Stimulated activated CD4-positive, alpha-beta T cell treated with anti-CD3 and anti-CD28 coated beads, Interleukin-1b, Interleukin-23, amount 100 ng/mL, for 4 hours (primary cell): ENCODE measurements at places on chromosomes 12 and 14.

DNA sequence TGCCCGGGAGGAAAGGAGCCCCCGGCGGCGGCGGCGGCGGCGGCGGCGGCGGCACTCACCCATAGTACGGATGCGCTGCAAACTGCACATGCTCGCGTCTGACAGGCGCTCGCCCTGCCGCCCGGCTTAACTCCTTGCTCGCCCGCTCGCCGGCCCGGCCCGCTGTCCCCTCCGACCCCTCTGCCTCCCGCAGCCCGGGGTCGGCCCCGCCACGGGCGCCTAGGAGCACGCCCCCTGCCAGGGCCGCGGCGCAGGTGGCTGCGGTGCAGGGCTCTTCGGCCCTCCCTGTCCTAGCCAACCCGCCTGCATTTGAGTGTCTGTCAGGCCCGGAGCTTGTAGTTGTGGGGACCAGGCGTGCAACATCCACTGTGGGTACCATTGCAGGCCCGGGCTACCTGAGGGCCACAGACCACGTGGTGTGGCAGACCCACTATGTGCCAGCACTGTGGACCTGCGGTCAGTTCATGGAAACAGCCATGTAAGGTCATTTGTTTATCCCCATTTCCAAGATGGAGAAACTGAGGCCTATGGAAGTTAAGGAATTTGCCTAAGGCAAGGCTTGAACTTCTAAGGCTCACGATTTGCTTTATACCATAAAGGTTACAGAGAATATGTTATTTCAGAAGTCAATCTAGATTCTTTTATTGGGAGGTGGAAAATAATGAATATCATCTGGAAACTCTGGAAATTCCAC, 17.6 kb upstream of the PLEKHH1 start:
- peak; percentile 47 for DNase-seq

- DNase-seq: no peak
Observed at GRCh38 chr14:74501135-74501614, 7.6 kb downstream of the ISCA2 start.

DNA sequence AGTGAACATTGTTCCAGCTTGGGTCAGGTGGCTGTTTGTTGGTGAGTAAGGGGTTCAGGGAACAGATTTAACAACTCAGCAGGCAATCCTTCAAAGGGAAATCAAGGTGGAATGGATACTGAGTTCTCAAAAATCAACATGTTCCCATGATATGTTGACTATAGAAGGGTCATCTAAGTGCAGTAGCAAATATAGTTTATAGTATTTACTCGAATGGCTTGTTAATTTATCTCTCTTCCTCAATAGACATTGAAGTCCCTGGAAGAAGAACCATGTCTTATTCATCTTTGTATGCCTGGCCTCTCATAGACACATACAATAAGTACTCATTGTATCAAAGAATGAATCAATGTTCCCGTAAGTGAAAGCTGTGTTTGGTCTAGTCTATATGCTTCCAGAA, 24.5 kb upstream of the DUSP6 start:
- DNase-seq: no peak

DNA sequence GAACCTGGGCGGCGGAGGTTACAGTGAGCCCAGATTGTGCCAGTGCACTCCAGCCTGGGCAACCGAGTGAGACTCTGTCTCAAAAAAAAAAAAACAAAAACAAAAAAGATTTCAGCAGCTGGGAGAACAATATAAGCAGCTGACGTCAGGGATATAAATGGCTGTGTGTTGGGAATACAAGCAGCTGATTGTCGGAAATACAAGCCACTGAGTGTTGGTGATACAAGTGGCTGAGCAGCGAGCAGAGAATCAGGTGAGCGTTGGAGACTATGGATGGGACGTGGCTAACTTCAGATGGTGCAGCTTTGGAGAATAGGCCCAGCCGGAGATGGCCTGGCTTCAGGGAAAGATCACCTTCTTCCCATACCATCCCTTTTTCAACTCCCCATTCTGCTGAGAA, 32.0 kb downstream of the PSEN1 start:
- no peak for DNase-seq

DNA sequence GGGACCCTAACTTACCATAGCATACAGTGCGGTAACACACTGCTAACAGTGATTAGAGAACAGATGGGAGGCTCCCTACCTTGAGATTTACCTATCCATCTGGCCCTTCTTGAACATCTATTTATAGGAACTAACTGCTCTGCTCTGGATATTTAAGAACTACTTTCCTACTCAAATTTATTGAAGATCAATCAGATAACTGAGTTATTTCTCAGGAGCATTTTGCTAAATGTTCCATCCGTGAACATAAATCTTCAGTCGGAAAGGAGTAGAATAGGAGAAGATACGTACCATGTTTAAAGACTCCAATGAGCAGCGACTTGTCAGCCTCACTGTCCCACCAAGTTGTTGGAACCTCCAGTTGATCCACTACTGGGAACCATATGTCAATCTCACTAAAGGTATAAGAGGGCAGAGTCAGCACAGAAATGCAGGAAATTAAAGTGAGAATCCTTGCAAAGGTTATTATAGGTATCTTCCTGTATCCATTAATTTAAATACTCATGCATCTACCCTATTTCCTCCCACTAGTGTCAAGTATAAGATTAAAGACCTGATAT, 15.6 kb upstream of the SUPT16H start:
- no peak for DNase-seq
